Activated naive CD8-positive, alpha-beta T cell treated with anti-CD3 and anti-CD28 coated beads for 36 hours (primary cell): ENCODE measurements at places on chromosomes 2 and 18. TPM values are rescaled to one million over a fixed set of nuclear protein-coding genes. Genes with fewer than 3 reads are reported as not detected.

GRCh38 chr2:118980022-118980421, 38.0 kb downstream of the MARCO start:
- no peak for DNase-seq

- DNase-seq: no peak
Measured at GRCh38 chr2:188979187-188980114, 5.3 kb downstream of the COL3A1 start.

DNA sequence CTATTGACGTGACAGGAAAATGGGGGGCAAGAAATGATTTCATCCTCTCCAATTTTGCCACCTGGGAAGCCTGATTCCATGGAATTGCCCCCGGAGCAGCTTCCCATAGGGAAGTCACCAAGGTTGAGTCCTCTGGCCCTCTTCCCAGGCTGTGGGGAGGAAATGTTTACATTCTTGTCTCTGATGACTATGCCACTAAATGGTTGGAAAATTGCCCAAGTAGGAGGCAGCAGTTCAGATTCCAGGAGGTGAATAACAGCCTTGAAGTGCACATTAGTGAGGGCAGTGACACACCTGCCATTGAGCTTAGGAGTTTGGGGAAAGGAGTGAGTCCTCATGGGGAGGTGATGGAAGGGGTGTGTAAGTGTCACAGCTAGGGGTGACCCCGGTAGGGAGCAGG, 449.2 kb upstream of the DCC start:
- no peak for DNase-seq

GRCh38 chr2:36680012-36680411, 16.5 kb upstream of the VIT start:
- DNase-seq: no peak

Gene POTEC
- total RNA-seq: not detected

GRCh38 chr2:202542142-202542541, 92.6 kb upstream of the FAM117B start:
- DNase-seq: no peak

DNA sequence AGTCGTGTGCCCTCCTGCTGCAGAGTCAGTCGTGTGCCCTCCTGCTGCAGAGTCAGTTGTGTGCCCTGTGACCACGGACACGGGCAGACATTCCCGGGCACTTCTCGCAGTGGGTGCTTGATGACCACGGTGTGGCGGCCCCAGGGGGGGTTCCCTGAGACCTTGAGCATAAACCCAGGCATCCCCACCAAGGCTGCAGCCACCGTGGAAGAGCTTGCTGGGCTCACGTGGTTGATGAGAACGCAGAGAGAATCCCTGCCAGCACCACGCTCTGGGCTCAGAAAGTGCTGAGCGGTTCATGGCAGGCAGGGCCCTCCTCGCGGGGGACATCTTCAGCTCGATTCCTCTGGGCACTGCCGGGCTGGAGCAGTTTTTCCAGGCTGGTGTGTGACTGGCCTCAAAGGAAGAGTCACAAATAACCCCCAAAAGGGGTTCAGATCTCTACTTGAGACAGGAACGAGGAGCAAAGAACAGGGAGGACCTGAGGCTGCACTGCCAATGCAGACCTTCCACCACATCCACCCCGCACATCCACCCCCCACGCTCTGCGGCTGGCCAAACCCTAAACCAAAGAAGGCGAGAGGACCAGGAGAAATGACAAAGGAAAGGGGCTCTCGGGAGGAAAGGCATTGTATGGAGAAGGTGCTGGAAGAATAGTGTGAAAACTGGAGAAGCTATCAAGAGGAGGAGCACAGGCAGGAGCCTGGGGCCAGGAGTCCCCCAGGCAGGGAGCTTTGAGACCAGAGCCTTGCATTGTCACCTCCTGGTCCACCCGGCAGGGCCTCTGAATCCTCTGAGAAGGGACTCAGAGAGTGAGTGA, 8.4 kb upstream of the PER2 start:
- no peak for DNase-seq
